AG08395 (cell line): ENCODE measurements at places on chromosomes 5 and 9.
A peak's percentile ranks its signal among the peaks of the same experiment; 100 is the strongest.

DNA sequence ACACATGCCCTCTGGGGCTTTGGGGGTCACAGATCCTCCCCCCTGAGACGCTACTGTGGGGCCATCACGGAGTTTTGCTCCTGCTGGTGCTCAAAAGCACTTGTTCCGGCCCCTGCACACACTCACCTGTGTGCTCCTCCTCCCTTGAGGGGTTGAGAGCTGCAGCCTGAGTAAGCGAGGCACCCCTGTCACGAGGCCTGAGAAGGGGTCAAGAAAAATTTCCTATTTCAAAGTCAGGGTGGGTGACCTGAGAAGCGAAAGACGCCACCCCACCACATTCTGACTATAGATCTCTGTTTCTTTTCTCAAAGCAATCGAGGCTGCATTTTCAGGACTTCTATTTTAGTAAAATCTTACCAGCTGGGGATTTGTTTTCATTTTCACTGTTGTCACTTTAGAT lies 138.5 kb downstream of the DCP2 start:
- no peak for DNase-seq

GRCh38 chr9:110089681-110090370 lies 118.1 kb downstream of the C9orf152 start:
- DNase-seq: no peak

- no peak for DNase-seq
Observed at GRCh38 chr5:17808566-17808965, 174.3 kb downstream of the TAF11L14 start.

DNA sequence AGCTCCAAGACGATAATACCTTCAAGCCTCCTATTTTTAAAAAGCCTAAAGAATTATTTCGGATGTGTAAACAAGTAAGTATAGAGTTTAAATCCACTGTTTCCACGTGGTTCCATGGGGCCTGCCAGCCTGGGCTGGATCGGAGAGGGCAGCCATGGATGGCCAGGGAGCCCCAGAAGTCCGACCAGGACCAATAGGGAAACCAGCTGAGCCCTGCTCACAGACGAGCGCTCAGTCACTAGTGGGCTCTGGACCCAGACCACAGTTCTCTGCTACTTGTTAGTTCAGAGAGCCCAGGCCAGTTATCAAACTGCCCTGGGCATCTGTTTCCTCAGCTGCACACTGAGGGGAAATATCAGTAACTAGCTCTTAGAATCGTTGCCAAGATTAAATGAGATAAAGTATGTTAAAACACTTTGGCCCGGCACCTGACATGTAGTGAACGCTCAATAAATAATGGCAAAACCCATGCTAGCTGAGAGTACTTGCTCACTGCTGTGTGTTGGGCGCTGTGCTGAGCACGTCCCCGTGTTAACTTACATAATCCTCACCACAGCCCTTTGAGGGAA lies 124.8 kb downstream of the RGS3 start:
- no peak for DNase-seq

- DNase-seq: peak; percentile 14
Observed at GRCh38 chr5:33319841-33320240, 120.9 kb upstream of the TARS1 start.

DNA sequence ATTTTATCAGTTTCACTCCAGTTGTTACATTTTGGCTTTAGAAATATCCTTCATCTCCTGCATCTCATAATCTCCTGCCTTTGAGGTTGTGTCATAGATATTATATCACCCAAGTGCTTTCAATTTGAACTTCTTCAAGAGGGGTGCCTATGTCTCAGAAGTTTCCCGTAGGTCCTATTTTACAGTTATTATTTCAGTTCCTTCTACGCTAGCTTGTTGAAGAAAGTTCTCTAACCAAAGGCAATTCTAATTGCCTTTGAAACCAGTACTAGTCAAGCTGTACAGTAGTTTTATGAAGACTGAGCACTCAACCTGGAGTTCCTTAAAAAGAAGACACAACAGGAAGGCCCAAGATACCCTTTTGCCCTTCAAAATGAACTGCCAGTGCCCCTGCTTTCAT lies 116.4 kb downstream of the ZCCHC7 start:
- no peak for DNase-seq

GRCh38 chr9:33620738-33621439 lies 96.8 kb downstream of the ANKRD18B start:
- peak; percentile 70 for DNase-seq

DNA sequence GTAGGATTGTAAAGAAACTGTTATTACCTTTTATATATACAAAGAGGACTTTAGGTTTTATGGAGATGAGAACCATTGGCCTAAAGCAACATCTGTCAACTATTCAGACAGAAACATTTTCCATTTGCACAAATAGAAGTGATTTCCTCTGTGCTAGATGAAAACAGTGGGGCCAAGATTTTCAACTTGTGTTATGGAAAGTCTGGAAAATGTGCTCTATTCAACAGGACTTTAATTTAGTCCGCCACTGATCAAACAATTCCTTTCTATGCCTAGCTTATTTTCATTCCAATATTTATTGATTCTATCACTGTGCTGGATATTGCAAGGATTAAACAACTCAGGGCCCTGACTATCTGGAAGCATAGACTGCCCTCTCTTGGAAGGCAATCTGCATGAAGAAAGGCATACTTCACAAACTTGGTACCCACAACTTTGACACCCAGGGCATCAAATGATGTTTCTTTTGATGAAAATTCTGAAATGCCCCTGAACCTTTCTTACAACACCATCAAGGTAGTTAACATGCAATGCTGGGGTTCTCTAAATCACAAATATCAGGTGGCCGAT lies 126.6 kb upstream of the HMHB1 start:
- no peak for DNase-seq

DNA sequence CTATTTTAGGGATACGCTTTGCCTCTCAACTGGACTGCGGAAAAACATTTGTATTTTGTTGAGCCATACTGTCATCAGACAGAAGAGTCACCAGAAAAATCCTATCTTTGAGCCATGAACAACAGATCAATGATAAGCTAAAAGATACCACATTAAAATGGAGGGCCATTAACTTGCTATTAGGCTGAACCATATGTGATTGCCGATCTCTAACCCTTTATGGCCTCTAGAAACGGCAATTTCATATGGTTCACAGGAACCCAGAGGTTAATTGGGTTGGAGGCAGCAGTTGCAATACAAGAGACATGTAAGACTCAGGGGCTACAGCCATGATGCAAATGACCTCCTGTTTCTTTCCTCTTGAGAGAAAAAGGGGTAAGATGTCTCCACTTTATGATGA lies 69.8 kb downstream of the MYO10 start:
- no peak for DNase-seq

- DNase-seq: no peak
Observed at GRCh38 chr5:150440948-150441812, 8.4 kb downstream of the RPS14 start.

DNA sequence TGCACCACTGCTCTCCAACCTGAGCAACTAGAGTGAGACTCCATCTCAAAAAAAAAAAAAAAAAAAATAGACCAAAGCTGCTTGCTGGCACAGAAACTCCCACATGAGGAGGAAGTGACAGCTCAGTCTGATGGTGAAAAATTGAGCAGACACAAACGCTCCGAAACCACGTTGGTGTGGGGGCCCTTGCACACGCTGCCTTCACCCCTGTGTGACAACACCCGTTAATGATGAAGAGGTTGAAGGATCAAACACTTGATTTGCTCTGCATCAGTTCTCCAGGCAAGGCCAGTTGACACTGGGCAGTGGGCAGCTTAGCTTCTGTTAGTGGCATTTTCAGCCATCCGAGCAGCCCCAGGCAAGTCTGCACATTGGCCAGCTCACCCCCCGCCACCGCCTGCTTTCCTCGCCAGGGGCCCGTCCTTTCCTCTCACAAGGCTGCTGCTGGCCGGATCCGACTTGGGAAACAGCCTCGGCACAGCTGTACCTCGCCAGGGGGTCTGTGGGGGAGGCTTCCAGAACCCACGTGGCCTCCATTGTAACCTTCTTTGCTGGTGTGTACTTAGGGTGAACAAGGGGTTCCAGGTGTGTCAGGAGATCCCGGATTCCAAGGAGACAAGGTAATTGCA lies 79.8 kb downstream of the COL27A1 start:
- no peak for DNase-seq

GRCh38 chr5:50963971-50964745 lies 297.7 kb downstream of the PARP8 start:
- DNase-seq: no peak

GRCh38 chr9:89477384-89477783 lies 20.5 kb downstream of the SEMA4D start:
- no peak for DNase-seq

GRCh38 chr5:132525299-132525724 lies 18.0 kb downstream of the IL5 start:
- DNase-seq: no peak

GRCh38 chr5:58330781-58331180 lies 129.1 kb downstream of the PLK2 start:
- no peak for DNase-seq

GRCh38 chr5:163478126-163478981 lies 17.9 kb downstream of the HMMR start:
- peak; percentile 26 for DNase-seq

GRCh38 chr5:78648359-78649210 lies at the start of gene LHFPL2:
Gene LHFPL2 (minus strand): TSS chr5:78648772. CDS start chr5:78510213, 138,559 bp downstream.
- peak; percentile 79 for DNase-seq

GRCh38 chr5:33888587-33888986 lies 3.2 kb downstream of the ADAMTS12 start:
- DNase-seq: peak; percentile 40

DNA sequence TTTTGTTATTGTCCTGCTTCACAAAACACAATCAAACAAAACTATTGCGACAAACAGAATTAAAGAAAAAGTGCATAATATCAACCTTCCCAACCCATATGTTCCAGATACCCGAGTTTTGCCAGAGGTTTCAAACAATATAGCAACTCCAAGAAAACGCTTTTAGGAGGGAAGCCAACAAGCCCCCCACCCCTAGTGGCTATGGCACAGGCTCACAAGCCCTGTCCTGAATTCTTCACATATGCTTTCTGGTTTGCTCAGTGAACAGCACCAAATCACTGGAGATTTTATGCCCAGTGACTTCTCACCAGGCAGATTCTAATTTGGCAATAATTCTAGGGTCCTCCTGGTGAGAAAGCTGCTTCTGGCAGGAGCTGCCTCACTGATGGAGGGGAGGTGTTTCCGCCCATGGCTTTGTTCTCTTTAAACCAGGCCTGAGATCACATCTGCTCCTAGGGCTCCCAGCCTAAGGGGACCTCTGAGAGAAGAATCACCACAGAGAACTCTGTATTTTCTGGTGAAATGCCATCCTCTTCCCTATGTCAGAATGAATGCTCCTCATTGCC lies 1982.4 kb downstream of the EFNA5 start:
- no peak for DNase-seq
